ENCODE measurements at places on chromosomes 6 and 20. TPM values are rescaled to one million over a fixed set of nuclear protein-coding genes. Genes with fewer than 3 reads are reported as not detected.

DNA sequence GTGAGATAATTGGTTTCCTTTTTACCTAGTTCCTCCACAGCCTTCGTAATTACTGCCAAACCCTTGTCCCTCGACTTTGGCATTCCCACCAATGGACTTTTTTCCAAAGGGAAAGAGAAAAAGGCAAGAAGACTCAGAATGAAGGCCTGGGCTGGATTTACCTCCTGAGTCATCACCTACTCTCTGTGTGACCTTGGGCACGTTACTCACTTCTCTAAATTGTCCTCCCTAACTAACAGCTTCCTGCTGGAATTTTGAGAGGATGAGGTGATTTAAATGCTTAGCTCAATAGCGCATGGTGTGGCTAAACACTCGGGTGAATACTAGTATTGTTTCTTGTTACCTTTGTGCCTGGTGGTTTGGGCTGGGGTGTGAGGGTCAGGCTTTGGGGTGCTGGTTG is 146.6 kb downstream of the DHX35 start:
- H3K27me3 ChIP-seq, result no peaks in the 10 kb centered on the region
- H3K4me1 ChIP-seq, result peaks cover 32% of the 10 kb centered on the region
- H3K27ac ChIP-seq, result no peak overlapping the region
- H3K4me3 ChIP-seq, result no peak overlapping the region
- no peaks in the 10 kb centered on the region for H3K36me3 ChIP-seq

GRCh38 chr20:11329271-11329670 is 588.4 kb upstream of the BTBD3 start:
- H3K4me3 ChIP-seq, result no peak overlapping the region
- no peaks in the 10 kb centered on the region for H3K27me3 ChIP-seq
- no peaks in the 10 kb centered on the region for H3K36me3 ChIP-seq
- H3K4me1 ChIP-seq, result no peaks in the 10 kb centered on the region

GRCh38 chr6:134446218-134446848 is 128.4 kb upstream of the SGK1 start:
- H3K4me3 ChIP-seq, result no peak overlapping the region
- no peak for DNase-seq
- no peak overlapping the region for H3K27ac ChIP-seq

Gene TNNC2
- 0.59 TPM for total RNA-seq

Gene HLA-DRA
- 4.4 TPM for total RNA-seq

Gene WFDC2
- 27.2 TPM for total RNA-seq
